ENCODE measurements at places on chromosomes 16 and 17.

DNA sequence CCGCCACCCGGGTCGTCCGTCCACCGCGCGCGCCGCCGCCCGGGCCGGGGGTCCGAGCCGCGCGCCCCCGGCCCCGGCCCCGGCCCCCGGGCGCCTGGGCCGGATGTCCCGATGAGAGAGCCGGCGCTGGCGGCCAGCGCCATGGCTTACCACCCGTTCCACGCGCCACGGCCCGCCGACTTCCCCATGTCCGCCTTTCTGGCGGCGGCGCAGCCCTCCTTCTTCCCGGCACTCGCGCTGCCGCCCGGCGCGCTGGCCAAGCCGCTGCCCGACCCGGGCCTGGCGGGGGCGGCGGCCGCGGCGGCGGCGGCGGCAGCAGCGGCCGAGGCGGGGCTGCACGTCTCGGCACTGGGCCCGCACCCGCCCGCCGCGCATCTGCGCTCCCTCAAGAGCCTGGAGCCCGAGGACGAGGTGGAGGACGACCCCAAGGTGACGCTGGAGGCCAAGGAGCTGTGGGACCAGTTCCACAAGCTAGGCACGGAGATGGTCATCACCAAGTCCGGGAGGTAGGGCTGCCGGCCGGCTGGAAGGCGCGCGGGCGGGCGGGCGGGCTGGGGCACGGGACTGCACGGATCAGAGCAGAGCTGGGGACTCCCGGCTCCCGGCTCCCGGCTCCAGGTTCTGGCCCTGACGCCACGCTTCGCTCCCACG lies 548 bp downstream of the TBX2 start:
- peak; percentile 33 for DNase-seq

DNA sequence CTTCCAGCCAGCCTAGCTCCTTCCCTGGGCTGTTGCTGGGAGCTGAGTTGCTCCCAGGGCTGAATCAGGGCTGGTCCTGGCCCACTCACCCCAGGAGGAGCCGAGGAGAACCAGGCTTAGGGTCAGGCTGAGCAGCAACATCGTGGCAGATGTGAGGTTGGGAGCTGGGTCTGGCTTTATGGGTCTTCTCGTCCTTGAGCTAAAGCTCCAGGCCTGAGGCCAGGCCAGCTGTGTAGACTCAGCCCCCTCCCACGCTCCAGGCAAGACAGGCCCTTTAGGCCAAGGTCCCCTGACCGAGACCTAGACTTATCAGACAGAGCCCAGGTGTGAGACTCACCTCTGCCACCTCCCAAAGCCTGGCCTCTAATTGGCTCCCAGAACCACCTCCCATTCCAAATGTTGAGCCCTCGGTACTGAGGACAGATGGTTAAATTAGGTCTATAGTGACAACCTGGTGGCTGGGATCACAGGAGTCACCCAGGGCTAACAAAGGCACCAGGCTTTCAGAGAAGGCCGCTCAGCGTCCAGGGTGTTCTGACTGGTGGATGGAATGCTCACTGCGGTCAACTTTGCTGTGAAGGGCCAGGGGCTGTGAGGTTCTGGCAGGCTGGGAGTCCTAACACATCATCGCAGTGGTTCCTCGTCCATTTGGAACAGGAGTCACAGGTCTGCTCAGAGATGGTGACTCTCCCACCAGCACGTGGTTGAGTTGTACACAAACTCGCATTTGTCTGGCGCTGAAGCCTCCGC lies at the start of gene CTRL:
Gene CTRL (minus strand): TSS at position 151 of the 750 bp plus-strand sequence. CDS start 10 bp downstream, at position 141.
- no peak for DNase-seq

GRCh38 chr16:75273054-75273925 lies 21.9 kb upstream of the BCAR1 start:
- peak; percentile 52 for DNase-seq

DNA sequence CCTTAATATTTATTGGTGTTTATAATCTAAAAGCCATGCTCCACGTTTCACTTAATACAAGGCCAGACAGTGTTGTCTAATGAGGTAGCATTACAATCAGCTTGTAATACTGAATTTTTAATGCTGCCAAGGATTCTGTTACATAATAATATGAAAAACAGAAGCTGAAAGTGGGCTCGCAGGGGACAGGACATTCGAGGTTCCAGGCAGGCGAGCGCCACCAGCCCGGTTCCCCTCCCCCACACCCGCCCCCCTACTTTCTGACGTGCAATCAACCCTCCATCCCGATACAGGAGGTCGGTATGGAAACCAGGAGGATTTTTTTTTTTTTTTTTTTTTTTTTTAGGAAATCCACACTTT lies 6.2 kb upstream of the ZFHX3 start:
- DNase-seq, result no peak

GRCh38 chr17:47837401-47838039 lies 3.6 kb downstream of the SCRN2 start:
- no peak for DNase-seq

GRCh38 chr17:76261421-76262215 lies 3.5 kb upstream of the UBALD2 start:
- DNase-seq, result no peak

GRCh38 chr16:89855301-89855945 lies 18.0 kb upstream of the TCF25 start:
- no peak for DNase-seq

DNA sequence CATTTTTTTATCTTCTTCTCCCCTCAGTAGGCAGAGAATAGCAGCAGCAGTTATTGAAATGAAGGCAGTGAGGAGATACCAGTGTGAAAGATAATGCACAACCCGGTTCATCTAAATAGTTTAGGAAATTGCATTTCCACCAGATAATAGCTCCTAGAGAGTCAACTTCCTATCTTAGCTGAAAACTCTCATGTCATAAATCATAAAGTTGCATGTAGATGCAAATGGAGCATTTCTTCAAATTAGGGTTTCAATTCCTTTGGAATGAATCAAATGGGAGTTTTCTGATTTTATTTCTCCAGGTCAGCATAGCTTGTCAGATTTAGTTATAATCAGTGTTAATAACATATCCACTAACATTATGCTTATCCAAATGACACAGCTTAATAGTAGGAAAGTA lies 335.3 kb downstream of the CNTNAP4 start:
- no peak for DNase-seq

DNA sequence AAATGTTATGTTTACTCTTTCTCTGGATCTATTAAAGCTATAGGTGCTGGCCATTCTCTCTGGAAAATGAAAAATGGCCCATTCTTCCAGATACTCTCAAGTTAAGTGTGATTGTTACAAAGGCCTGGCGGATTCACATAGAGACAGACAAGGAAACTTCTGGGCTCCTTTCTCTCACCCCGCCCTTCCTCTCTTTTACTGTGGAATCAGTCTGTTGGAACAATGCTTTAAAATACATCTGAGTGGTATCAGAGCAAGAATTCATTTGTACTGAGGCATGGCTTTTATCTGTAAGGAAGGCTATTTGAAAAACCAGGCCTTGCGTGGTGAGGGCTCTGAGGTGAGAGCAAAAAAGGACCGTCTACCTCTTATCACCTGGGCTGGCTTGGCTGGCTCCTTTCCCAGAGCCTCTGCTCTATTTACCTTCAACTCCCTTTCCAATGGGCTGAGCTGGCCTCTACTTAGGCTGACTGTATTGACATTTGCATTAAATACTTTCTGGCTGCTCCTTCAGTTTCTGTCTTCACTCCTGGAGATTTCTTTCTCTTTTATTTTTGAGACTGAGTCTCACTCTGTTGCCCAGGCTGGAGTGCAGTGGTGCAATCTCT lies 274.0 kb downstream of the PHKB start:
- no peak for DNase-seq

DNA sequence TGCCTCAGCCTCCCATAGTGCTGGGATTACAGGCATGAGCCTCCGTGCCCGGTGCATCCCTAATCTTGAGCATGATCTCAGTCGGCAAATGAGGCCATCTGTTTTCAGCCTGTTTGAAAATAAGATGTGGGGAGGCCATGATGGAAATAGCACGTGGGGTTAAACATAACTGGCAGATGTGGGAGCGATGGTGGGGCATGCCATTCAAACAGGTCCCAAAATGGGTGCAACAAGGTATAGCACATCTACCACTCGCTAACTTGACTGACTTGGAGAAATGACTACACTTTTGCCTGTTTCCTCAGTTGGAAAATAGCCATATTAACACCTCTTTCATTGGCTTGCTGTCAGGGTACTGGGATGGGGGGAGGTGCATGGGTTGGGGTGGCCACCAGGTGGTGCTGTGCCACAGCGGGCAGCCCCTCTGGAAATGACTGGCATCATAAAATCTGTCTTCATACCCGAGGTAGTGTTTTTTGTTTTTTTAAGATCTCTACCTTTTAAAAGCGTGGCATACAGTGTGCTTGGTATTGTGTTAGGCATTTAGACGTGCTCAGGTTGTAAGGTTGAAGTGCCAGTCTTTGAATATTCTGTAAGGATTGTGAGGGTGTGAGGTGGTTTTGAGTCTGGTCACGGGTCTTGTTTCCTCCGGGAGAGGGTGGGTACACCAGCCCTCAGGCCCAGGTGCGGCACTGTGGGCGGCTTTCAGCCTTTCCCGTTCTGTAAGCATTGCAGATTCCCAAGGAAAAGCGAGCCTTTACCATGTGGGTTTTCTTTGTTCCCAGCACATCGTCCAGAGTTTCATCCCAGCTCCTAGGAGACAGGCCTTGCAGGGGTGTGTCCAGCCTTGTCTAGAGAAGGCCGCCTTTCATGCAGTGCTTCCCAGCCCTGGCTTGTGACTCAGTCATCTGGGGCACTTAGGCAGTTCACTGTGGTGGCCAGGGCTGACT lies 2.9 kb upstream of the TTYH2 start:
- DNase-seq, result peak; percentile 76

DNA sequence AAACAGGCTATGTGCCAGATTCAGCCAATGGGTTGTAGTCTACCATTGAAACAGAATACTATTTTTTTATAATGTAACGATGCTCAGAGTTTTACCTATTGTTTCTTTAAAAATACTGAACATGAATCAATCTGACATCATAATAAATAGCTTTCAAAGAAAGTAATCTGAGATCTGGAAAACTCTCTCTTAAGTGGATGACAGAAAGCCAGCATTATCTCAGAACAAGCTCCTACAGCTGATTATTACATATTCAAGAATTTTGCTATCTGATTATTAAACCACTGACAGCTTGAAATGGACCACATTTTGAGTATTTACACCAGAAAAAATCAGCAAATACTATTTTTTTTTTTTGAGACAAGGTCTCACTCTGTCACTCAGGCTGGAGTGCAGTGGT lies 484.2 kb upstream of the SOX9 start:
- DNase-seq, result no peak

- no peak for DNase-seq
Observed at GRCh38 chr16:63983401-63983800, 1138.5 kb downstream of the CDH11 start.

DNA sequence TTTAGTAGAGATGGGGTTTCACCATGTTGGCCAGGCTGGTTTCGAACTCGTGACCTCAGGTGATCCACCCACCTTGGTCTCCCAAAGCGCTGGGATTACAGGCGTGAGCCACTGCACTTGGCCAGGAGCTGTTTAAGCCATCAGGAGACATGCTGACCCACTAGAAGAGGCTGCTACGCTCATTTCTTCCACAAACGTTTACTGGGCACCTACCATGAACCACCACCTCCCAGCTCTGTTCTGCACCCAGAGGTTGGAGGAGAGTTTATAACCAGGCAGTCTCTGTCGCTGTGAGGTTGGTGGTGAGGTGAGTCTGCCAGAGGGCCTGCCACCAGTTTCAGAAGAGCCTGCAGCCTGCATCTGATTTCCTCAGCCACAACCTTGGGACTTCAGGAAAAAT lies 51.8 kb downstream of the SF3B3 start:
- no peak for DNase-seq

DNA sequence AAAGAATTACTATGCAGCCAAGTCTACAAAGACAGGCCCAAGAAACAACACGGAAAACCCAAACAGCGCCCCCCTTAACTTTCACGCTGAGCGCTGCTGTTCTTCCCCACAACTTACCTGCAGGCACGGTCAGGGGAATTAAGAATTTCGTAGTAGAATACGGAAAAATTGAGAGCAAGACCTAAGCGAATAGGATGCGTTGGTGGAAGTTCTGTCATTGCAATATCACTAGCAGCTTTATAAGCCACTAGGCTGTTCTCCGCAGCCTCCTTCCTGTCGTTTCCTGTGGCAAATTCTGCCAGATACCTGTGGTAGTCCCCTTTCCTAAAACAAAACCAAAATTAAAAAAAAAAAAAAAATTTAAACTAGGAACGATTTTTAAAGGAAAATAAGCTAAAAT lies 39.0 kb downstream of the YWHAE start:
- DNase-seq, result no peak

- no peak for DNase-seq
Observed at GRCh38 chr16:77991701-77992100, 30.6 kb upstream of the CLEC3A start.

- DNase-seq, result no peak
Observed at GRCh38 chr17:83155128-83156121, 76.0 kb downstream of the METRNL start.

DNA sequence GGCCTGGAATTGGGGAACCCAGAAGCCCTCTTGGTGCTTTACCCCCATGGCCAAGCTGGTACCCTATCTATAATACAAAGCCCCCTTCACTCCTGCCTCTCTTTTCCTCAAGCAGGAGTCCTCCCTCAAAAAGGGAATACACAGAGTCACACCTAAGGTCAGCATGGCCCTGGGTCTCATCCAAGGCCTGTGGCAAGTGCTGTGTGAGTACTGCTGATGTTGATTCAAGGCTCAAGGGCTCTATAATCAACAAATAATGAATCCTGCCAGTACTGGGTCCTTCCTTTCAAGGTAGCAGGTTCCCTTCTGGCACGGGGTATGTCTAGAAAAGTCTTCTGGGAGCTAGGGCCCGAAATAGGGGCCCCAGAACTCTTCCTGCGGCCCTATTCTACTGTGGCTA lies 187.3 kb downstream of the CYB561 start:
- DNase-seq, result no peak

GRCh38 chr16:86509759-86510464 lies 415 bp upstream of the FOXF1 start:
- no peak for DNase-seq

- DNase-seq, result peak; percentile 19
Observed at GRCh38 chr17:75927286-75927922, 13.4 kb downstream of the FBF1 start.

DNA sequence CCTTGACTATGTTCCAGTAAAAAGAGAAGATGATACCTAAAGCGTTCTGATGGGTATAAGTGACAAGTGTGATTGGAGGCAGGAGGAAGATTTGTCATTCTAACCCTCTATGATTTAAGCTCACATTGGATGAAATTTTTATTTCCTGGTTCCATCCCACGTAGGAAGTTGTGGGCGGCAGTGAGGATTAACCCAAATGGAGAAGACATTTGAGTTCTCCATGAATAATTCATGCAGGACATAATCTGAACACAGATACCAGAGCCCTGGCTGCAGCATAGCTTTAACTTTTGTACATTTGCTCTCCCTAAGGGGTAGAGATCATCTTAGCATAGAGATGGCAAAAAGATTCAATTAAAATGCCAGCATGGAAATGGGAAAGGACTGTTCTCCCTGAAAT lies 146.3 kb downstream of the SLC39A11 start:
- no peak for DNase-seq

- DNase-seq, result no peak
Observed at GRCh38 chr17:39596543-39597267, 11.0 kb downstream of the NEUROD2 start.

GRCh38 chr16:46743232-46743719 lies 4.9 kb downstream of the MYLK3 start:
- no peak for DNase-seq
